ENCODE measurements at places on chromosomes 5 and 9.

DNA sequence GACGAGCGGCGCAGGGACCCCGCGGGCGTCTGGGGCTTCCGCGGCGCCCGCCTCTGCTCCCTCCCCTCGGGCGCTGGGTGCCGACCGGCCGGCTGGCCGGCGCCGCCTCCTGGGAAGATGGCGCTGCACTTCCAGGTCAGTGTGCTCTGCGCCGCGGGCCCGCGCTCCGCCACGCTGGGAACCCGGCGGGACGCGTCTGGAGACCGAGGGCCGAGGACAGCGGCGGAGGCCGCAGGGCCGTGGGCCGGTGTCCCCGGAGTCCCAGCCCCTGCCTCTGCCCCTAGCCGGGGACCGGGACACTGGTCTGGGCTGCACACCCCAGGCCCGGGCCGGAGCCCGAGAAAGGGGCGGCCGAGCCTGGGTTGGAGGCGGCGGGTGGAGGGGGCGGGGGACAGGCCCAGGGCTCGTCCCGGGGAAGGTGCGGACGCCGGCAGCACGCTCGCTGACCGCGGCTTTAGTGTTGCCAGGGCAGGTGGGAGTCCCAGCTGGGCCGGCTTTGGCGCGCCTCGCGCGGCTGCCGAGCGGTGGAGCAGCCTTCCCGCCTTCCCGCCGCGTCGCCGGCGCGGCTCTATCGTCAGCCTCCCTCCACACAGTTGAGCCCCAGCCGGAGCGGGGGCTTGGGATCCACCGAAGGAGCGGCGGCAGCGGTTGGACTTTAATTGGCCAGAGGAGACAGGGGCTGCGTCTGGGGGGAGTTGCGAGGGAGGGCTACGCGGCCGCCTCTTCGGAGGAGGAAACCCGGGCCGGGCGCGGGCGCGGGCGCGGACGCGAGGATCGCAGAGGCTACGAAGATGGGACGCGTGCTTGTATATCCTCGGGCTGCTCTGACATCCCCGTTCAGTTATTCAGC is at the start of gene RANBP17:
RANBP17 (plus strand) TSS at position 102 of the 850 bp plus-strand sequence.
- no peak for DNase-seq

GRCh38 chr9:34451545-34451944 is 6.8 kb downstream of the FAM219A start:
- DNase-seq: no peak

- DNase-seq: no peak
These were observed 84.9 kb downstream of the KLHL3 start for GRCh38 chr5:137651022-137651421.

- no peak for DNase-seq
These were observed 61.0 kb downstream of the CYSTM1 start for GRCh38 chr5:140235791-140236551.

DNA sequence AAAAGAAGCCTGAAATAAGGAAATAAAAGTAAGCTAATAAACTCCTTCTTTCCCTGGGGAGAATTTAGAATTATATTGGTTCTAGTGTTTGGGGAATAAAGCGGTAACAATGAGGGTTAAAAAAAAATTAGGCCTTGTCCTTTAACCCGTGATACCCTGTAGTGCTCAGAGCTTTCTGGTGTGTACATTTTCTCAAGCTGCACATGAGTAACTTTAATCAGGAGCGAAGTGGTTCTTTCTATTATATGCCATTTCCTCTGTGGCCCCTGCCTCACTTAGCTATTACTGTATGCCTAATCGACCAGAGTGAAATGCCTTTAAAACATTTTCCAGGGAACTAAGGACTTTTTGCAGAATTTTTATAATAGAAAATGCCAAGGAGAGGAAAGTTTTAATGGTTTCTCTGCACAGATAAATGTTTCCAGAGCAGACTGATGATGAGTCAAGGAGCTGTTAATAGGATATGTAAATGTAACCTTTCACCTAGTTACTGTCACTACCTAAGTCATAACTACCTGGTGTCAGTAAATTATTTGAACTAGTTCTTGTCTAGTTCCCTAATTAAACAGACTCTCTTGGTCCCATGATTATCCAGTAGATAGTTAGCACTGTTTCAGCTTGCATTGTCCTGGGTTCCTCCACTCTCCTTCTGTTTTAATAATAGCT is 7.6 kb downstream of the PAM start:
- DNase-seq: no peak

GRCh38 chr9:94921656-94922055 is 195.2 kb downstream of the AOPEP start:
- no peak for DNase-seq

DNA sequence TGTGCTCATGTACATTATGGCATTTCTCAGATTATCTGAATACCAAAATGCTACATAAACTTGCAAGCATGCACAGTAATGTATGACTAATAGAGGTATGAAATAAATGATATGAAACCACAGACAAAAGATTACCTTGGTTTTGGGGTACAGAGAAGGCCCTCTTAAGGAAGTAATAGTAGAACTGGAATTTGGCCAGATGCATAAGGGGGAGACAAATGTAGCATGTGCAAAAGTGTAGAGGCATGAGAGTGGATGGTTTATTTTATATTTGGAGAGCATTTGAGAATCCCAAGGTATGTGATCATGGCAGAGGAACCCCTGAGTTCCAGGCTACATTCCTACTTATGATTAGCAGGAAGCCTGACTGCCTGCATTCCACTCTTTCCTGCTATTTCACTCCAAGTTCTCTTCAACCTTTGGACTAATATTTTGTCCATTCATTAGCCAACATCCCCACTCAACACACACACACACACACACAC is 74.2 kb downstream of the MAMDC2 start:
- no peak for DNase-seq

DNA sequence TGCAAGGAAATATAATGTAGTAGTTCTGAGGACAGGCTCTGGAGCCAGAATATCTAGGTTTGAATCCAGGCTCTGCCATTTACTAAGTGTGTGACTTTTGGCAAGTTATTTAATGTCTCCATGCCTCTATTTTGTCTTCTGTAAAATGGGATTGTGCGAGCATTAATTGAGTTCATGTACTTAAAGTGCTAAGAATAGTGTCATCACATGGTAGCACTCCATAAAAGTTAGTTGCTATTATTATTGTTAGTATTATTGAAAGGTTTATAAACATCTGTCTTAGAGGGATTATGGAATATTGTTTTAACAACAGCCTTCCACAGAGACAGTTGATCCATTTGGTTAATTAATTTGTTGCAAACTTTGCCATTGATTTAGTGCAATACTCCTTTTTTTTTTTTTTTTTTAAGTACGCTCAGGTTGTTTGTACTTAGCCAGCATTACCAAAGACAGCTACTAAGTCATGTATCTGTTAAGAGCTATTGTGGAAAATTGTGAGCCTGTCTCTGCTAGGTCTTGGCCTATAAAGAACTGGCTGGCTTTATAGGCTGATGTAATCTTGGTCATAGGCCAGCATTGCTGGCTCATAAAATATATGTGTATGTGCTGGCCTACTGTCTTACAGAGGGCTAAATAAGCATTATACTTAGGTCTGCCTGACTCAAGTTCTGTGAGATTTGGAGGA is 174.7 kb downstream of the WDR70 start:
- DNase-seq: no peak

GRCh38 chr9:99046068-99046467 is 58.8 kb upstream of the TGFBR1 start:
- no peak for DNase-seq

- no peak for DNase-seq
These were observed 6.7 kb downstream of the ADRB2 start for GRCh38 chr5:148833122-148833521.

DNA sequence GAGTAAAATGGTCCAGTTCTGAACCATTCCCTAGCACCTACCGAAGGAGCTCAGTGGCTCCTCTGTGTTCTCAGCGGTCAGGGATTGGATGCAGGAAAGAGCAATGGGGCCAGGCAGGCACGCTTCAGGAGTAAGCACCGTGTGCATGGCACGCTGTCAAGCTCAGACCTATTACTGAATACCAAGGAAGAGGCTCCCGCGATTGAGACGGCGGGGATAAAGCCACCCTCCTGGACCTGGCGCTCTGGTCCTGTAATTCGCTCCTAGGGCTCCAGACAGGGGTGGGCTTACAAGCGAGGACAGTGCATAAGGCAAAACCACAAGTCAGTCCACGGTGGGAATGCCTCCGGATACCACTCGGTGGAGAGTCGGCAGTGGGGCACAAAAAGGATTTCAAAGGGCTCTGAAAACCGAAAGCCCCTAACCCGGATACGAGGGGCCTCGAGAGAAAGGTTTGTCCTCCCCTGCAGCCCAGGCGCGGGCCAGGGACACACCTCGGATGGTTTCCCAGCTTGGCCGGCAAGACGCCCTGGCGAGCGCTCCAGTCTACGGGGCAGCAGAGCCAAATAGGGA is 988 bp downstream of the OXCT1 start:
- DNase-seq: peak; percentile 44

GRCh38 chr5:13403351-13403750 is 541.1 kb downstream of the DNAH5 start:
- no peak for DNase-seq

DNA sequence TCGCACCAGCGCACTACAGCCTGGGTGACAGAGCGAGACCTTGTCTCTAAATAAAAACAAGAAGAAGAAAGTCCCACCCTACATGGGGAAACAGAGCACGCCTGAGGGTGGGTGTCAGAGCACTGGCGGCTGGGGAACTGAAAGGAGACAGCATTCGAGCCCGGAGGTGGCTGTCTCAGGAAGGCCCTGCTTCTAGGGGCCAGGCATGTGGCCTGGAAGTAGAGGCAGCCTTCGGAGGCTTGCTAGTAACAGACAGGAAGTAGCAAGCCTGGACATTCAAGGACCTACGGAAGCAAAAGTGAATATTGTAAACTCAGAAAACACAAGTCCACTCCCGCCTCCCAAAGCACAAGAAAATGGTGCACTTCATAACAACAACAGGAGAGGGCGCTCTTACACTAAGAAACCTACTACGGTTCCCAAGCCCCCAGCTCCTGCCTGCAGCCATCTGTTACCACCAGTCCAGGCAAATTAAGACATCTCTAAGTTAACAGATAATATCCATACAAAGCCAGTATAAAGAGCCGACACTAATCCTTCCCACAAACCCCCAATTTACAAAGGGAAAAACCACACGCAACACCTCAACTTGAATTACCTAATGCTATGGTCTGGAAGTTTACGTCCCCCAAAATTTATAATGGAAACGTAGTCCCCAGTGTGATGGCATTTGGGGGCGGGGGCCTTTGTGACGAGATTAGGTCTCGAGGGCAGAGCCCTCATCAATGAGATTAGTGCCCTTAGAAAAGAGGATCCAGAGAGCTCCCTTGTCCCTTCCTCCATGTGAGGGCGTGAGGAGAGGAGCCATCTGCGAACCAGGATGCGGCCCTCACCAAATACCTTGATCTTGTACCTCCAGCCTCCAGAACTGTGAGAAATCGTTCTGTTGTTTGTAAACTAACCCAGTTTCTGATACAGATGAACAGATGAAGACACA is 7.7 kb downstream of the RASGEF1C start:
- peak; percentile 19 for DNase-seq

DNA sequence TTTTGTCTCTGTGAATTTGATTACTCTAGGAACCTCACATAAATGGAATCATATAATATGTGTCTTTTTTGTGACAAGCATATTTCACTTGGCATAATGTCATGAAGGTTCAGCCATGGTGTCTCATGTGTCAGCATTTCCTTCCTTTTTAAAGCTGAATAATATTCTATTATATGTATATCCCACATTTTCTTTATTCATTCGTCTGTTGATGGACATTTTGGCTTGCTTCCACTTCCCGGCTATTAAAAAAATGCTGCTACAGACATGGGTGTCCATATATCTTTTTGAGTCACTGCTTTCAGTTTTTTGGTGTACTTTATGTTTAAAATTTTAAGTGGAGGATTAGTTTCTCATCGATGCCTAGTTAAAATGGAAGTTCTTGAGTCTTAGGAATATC is 59.8 kb upstream of the C5orf63 start:
- no peak for DNase-seq

DNA sequence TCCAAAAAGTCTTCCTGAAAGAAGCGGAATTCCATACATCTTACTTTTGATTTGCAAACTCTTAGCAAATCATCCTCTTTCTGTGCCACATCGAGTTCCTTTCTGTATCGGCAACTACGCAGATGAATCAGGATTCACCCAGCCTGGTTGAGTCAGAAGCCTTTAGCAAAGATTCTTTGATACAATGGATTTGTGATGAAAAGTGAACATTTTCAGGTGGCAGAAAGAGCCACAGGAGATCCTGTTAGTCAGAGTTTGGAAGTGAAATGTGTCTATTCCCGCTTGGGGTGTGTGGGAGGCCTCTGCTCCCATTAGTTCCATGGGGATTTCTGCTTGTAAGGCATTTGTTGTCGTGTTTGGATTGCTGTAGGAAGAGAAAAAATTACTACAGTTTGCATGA is 351.8 kb upstream of the WWC1 start:
- DNase-seq: no peak

DNA sequence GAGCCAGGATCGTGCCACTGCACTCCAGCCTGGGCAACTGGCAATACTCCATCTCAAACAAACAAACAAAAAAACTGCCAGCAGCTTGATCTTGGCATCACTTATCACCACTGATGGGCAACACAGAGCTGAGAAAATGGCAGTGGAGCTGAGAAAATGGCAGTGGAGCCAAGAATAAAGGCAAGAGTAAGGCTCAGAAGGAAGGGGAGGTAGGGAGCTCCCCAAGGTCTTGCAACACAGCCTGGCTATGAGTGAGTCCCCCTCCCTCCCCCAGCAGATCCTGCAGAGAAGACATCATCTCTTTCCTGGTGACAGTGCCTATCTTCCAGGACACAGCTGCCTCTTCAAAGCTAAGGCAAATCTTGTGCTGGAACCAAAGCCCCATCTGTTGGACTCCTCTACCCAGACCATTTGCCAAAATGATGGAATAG is 70.3 kb downstream of the UGCG start:
- DNase-seq: no peak

- no peak for DNase-seq
These were observed 90.5 kb downstream of the ADAMTS2 start for GRCh38 chr5:179254638-179255271.

DNA sequence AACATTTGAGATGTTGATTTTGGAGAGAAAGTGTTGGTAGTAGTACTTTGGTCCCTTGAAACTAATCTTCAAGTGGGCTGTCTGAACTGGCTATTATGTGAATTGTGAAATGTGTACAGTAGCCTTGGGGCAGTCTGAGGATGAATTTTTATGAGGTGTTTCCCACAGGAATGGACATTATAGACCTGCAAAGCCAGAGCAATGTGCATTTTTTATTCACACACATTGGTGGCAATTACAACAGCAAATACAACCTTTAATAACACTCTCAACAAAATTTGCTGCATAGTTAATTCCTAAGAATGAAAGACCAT is 147.0 kb downstream of the PAM start:
- DNase-seq: no peak

All from SHP77 (cell line).